ENCODE measurements at places on chromosomes 2 and 18. TPM values are rescaled to one million over a fixed set of nuclear protein-coding genes. Genes with fewer than 3 reads are reported as not detected.

- DNase-seq, result no peak
These were observed 139.0 kb upstream of the PIEZO2 start for GRCh38 chr18:11288401-11288800.

DNA sequence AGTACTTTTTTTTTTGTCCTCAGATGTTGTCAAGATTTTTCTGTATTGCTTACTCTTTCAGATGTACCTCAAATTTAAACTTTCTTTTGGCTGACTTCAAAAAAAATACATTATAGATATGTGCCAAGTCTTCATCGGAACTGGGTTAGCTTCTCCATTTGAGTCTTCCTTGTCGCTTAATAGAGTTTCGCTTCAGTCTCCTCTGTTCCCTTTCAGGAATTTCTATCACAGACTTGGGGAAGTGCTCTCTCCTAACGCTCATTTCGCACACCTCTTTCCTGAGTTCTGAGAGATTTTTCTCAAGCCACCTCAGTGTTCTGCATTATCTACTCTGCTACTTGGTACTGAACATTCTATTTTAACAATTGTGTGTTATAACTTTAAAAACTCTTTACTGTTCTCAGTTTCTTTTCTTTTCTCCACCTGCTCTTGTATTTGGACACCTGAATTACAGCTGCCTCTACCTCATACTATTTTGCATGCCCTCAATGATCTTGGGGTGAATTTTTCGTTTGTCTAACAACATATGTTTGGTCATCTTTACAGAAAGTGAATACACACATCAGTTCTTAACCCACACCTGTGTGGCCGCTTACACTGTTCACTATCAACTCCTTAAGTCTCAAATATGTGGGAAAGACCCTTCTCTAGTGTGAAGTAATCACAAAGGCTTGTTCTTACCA is 16.5 kb downstream of the PTPN2 start:
- no peak for DNase-seq

Gene IL36B
- not detected for total RNA-seq

- no peak for DNase-seq
These were observed 63.6 kb downstream of the SPOPL start for GRCh38 chr2:138565230-138565598.

DNA sequence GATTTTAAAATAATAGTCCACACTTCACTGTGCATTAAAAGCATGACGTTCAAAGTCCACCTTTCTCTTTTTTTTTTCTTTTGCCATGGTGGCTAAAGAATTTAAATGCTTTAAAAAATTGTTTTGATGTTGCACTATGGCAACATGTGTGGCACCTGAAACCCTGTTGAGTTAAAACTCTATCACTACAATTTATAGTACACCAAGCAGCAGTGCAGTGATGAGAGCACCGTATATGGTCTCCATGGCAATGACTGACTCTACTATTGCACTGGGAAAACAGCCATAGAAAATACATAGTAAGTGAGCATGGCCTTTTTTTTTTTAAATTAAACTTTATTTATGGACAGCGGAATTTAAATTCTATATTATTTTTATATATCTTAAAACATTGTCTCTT is 298.8 kb downstream of the FIGN start:
- no peak for DNase-seq

- DNase-seq, result no peak
These were observed 20.9 kb upstream of the KDSR start for GRCh38 chr18:63387861-63388260.

DNA sequence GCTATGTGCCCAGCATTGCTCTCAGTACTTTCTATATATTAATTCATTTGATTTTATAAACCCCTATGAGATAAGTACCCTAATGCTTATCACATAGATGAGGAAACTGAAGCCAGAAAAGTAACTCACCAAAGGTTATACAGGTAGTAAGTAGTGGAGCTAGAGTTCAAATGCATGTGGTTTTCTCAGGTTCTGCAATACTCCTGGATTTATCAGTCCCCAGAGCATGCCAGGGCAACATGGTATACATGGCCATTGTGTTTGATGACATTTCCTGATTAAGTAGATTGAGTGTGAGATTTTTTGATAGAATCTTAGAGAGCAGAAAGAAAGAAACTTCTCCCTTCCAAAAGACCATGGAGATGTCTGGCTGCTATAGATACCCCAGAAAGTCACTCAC is 233.1 kb downstream of the IKZF2 start:
- DNase-seq, result no peak

Gene CRYGD
- total RNA-seq, result not detected

- no peak for DNase-seq
These were observed 5.3 kb upstream of the LDLRAD4 start for GRCh38 chr18:13213036-13213795.

Measured in activated T-helper 2 cell treated with anti-CD3 and anti-CD28 coated beads, Interferon-gamma antibody, Interleukin-2, Interleukin-4, amounts not matched to agents 10 μg/mL and 5 μg/mL and 100 μg/mL, durations not matched to agents 14 hours and 24 hours and 36 hours (primary cell).